ENCODE measurements at places on chromosomes 2 and 18.

- no peak for DNase-seq
These were observed 86.8 kb downstream of the ADCYAP1 start for GRCh38 chr18:991441-991840.

DNA sequence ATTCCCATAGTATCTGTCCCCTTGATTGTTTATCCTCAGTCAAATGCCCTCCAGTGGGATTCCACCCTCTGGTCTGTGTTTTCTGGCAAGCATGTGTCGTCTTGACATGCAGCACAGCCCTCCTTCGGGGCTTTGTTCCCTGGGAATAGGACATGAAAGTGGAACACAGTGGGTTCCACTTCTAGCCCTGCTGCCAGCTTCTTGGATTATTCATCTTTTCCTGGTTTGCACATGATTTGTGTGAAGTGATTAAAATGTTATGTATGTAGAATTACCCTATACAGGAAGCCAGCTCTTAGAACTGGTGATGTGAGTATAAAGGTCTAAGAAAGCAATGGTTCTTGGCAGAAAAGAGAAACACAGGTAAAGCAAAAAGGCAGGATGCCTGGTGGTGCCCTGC lies 142.3 kb downstream of the TANC1 start:
- DNase-seq, result no peak

GRCh38 chr2:162258169-162258568 lies 14.9 kb upstream of the FAP start:
- DNase-seq, result no peak

DNA sequence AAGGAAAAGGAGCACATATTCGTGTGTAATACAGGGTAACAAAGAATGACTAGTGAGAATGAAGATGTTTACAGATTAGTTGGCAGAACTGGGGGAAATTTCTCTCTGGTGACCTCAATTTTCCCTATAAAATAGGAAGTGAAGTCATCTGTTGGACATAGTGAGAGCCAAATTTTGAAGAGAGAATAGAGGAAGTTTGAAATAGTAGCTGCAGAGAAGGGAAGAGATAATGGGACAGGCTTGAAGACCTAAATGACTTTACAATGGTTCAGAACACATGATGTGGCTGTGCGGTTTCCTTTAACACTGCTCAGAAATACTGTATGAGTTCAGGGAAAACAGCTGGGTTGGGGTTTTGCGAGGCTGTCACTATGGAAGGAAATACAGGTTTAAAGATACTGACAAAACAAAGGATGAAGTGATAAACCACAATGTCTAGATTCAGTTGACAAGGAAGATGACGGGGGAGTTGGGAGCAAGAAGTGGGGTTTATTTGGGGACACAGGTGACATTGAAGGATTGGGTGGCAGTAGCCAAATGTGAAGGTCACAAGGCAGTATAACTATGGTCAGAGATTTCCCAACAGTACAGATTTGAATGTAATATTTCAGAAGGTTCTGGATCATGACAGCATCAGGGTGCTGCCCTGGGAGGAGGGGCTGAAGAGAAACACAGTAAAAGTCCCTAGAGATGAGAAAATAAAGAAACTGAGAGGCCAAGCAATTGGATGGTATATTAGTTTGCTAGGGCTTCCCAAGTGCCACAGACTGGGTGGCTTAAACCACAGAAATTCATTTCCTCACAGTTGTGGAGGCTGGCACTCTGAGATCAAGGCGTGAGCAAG lies 82.6 kb upstream of the TANK start:
- peak; percentile 78 for DNase-seq

GRCh38 chr2:187988348-187988747 lies 303.3 kb upstream of the GULP1 start:
- no peak for DNase-seq

- DNase-seq, result no peak
These were observed 22.1 kb upstream of the DOCK10 start for GRCh38 chr2:225064362-225064761.

DNA sequence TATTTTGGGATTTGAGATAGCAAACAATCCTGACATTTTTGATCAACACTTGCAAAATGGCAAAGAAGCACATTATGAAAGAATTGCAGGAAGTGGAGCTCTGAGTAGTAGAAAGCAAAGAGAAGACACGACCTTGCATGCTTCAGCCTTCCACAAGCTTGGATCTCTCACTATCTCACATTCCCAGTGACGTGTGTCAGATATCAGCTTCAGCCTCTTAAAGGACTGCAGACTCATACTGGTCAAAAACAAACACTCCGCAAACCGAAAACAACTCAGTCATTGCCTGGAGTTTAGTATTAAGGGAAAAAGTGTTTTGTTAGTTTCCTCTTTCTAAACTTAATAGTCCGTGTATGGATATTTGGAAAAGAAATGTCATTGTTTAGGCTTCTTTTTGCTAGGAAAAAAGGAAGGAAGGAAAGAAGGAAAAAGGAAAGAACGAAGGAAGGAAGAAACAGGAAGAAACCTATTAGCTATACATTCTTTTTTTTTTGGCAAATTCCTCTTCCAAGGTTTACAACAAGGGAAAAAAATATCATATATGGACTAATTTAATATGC lies 32.6 kb upstream of the SLC40A1 start:
- peak; percentile 34 for DNase-seq

DNA sequence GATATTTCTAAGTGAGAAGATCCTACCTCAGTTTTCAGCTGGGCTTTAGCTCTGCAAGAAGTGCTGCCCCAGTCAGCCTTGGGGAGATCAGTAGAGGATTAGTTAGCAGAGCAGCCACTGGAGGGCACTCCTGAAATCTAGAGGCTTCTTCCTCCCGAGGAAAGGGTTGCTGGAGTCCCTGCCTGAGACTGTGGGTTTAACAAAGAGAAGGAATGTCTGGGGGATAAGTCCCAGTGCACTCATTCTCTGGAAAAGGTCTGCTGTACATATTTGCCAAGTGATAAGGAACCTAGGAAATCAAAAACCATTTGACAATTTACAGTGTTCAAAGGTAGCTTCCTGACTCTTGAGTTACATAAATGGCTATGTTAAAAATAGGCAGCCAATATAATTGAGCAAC lies 207.2 kb downstream of the SLC8A1 start:
- peak; percentile 63 for DNase-seq

DNA sequence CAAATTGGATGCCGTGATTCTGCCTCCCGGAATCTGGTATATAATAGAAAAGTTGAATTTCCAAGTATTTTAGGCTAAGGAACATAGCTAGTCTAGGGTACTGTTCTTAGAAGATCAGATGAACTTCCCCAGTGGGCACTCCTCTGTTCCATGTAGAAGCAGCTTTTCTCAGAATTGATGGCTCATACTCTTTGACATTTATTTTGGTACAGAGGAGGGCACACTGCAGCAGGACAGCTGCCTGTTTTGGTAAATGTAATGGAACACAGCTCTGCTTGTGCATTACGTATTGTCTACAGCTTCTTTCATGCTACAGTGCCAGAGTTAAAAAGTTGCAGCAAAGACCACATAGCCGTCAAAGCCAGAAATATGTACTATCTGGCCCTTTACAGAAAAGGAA lies 10.8 kb downstream of the YPEL5 start:
- DNase-seq, result no peak

DNA sequence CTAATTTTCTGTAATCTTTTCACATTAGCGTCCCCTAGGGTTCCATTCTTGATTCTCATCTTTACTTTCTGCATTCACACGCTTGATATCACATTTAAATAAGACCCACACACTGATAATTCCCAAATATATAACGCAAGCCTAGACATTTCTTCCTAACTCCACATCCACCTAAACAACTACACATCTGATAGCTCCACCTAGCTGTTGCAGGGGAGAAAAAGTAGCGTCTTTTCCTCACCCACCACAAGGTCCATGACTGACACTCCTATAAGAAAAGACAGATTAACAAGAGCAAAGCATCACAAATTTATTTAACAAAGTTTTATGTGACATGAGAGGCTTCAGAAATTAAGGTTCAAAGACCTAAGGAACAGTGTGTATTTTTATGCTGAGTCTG lies 862.2 kb upstream of the DDX18 start:
- no peak for DNase-seq

- no peak for DNase-seq
These were observed 348.3 kb upstream of the DSEL start for GRCh38 chr18:67864677-67865340.

- DNase-seq, result no peak
These were observed 20.9 kb downstream of the CD8A start for GRCh38 chr2:86769838-86770237.

- DNase-seq, result no peak
These were observed 182.2 kb downstream of the ARHGAP15 start for GRCh38 chr2:143311426-143311825.

- DNase-seq, result no peak
These were observed 3.3 kb downstream of the SLC9A2 start for GRCh38 chr2:102622646-102623045.

GRCh38 chr2:178109813-178110212 lies 2.4 kb upstream of the RBM45 start:
- peak; percentile 10 for DNase-seq

GRCh38 chr2:126866451-126866850 lies 32.2 kb upstream of the TEX51 start:
- DNase-seq, result no peak

- no peak for DNase-seq
These were observed 126.0 kb downstream of the ZNF236 start for GRCh38 chr18:76948345-76948744.

DNA sequence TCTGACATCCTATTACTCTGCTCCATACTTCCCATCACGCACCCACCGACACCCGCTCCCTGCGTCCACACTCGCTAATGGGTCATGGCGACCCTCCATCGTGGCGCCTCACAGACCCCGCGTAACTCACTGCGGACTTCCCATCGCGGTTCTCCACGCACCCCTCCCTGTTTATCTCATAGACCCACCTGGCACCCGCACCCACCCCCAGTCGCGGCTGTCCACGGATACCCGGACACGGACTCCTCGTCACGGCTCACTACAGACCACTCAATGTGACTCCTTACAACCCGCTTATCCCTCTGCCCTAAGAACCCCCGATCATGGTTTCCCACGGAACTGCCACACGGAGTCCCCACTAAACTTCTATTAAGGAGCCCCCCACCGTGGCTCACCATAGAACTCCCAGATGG lies 458 bp downstream of the CXXC1 start:
- no peak for DNase-seq

- DNase-seq, result peak; percentile 67
These were observed 300.0 kb downstream of the PDE11A start for GRCh38 chr2:177772529-177772928.

- DNase-seq, result no peak
These were observed 240.5 kb downstream of the AGPS start for GRCh38 chr2:177633111-177633510.

DNA sequence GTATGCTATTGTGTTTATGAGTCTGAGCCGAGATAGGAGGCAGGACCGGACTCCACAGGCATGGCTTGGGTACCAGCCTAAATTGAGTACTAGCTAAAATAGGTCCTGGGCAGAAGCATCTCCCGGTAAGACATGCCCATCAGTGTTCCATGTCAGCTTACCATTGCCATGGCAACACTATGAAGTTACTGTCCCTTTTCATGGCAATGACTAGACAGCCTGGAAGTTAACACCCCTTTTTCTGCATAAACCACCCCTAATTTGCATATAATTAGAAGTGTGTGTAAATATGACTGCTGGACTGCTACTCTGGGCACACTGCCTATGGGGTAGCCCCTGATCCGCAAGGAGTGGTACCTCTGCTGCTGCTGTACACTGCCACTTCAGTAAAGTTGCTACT lies 1005.1 kb upstream of the FAM98A start:
- DNase-seq, result no peak

DNA sequence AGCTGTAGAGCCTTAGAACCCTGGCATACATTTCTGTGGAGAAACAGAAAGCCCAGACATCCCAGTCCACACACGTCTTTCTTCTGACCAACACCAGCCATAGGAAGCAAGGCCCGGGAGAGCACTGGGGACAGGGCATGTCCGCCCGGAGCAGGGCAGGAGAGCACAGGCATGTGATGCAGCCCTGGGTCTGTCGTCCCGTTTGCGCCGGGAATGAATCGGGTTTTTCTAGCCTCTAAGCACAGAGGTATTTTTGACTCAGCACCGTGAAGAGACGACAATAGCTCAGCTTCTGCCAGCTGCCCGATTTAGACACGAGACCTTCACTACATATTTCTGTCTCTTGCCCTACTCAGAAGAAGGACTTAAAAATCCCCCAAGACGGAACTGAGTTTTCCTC lies 7.3 kb upstream of the AMMECR1L start:
- no peak for DNase-seq

DNA sequence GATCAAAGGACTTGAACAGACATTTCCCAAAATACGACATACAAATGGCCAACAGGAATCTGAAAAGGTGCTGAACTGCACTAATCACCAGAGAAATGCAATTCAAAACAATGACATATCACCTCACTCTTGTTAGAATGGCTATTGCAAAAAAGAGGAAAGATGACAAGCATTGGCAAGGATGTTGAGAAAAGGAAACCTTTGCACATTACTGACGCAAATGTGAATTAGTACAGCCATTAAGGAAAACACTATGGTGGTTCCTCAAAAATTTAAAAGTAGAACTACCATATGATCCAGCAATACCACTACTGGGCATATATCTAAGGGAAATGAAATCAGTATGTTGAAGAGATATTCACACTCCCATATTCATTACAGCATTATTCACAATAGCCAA lies 57.7 kb upstream of the ASPRV1 start:
- peak; percentile 57 for DNase-seq

DNA sequence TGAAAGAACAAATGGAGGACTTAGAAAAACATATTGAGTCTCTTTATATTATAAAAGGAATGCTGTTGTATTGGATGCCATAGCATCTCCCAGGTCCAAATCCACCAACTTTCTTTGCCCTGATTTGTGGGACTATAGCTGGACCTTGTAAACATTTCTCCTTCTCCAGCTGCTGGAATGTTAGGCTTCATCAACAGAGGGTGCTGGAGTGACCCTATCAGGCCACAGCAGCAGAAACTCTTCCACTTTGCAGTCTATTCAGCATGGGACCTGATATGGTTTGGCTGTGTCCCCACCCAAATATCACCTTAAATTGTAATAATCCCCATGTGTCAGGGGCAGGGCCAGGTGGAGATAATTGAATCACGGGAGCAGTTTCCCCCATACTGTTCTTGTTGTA lies 138.4 kb upstream of the ARL4C start:
- DNase-seq, result no peak

GRCh38 chr2:72326759-72327158 lies 179.1 kb upstream of the CYP26B1 start:
- no peak for DNase-seq

- DNase-seq, result no peak
These were observed 75.6 kb upstream of the TACR1 start for GRCh38 chr2:75274936-75275335.

DNA sequence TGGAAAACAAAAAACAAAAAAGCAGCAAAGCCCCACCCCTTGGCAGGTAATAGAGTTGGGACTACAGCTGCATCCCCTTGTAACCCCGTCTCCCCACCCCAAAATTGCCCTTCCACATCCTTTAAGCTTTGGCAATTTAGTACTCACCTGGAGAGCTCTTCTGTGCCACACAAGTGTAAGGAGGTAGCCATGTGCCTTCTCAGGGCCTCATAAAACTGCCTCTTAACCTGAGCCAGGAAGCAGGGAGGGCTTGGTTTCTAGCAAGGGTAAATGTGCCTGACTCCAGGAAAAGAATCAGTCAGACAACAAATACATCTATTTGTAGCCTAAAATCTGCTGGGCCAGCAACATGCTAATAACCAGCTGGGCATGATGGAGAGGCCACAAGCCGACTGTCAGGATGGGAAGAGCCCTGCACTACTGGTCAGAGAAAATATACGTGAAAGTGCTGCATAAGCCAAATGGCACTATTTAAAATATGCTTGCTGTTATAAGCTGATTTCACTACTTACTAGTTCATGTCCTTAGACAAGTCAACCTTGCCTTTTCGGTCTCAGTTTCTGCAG lies 46.3 kb downstream of the NOP58 start:
- DNase-seq, result no peak

- DNase-seq, result no peak
These were observed 41.4 kb downstream of the FMNL2 start for GRCh38 chr2:152376385-152376784.

All from suppressor macrophage (primary cell).